ENCODE measurements at places on chromosomes 7 and 10. TPM values are rescaled to one million over a fixed set of nuclear protein-coding genes. Genes with fewer than 3 reads are reported as not detected.

The HOGA1 gene
- total RNA-seq: 3.5 TPM

The CCL26 gene
- not detected for total RNA-seq

GRCh38 chr7:48089046-48090003, at the start of gene UPP1:
Gene UPP1, plus strand, starts transcription at chr7:48089265. Its CDS starts 5,519 bp downstream, at chr7:48094784.
- H3K36me3 ChIP-seq: no peaks in the 10 kb centered on the region
- H3K4me3 ChIP-seq: peak within 1 kb of the TSS; percentile 59
- peaks cover 24% of the 10 kb centered on the region for H3K4me1 ChIP-seq

The IKZF1 gene
- not detected for total RNA-seq

DNA sequence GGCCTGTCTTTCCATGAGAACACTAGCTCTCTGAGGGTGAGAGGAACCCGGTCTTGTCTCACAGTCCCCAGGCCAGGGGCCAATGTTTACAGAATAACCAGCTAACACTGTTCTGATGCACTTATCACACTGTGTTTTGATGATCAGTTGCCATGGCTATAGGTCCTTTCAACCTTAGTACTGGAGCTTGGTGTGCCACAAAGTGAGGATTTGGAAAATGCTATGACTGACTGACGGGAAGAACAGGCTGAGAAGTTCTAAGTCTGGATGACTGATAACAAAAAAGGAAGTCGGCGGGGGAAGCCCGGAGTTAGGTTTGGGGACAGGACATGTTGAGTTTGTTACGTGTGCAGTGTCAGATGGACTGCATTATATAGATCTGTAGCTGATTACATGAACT, 141.8 kb downstream of the CTTNBP2 start:
- H3K4me3 ChIP-seq: no peak overlapping the region
- H3K36me3 ChIP-seq: no peaks in the 10 kb centered on the region
- H3K27me3 ChIP-seq: no peaks in the 10 kb centered on the region
- no peak overlapping the region for H3K27ac ChIP-seq
- DNase-seq: no peak

The RSPH10B2 gene
- total RNA-seq: 0.10 TPM

DNA sequence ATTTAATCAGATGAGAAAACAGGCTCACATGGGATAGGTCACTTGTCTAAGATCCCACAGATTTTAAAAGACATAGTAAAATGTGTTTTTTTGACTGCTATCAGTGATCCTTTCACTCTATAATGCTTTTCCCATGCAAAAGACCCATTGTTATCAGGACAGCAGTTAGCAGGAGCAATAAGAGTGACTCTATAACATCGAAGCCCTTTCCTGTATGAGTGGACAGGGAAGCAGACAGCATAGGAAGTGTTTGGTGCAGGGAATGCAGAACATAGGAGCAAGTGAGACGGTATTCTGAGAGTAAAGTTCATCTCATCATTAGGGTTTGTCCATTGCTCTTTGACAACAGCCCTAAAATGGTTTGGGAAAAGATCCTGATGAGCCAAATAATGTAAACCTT, 68.5 kb downstream of the SLC25A13 start:
- no peaks in the 10 kb centered on the region for H3K4me1 ChIP-seq
- no peaks in the 10 kb centered on the region for H3K27me3 ChIP-seq
- no peaks in the 10 kb centered on the region for H3K36me3 ChIP-seq
- DNase-seq: no peak

DNA sequence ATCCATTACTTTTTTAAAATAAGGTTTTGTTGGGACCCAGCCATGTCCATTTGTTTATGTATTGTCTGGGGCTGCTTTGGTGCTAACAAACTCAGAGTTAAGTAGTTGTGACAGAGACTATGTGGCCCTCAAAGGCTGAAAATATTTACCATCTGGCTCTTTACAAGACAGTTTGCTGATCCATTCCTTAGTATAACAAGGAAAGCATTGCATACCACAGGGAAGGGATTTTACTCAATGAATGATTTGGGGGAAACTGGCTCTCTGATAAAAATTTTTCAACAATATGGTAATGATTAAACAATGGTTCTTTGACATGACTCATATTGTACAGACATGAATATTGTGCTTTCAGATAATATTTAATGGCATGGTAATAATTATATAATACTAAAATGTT, 738.1 kb downstream of the KCNMA1 start:
- no peak overlapping the region for H3K27ac ChIP-seq
- DNase-seq: no peak
- H3K27me3 ChIP-seq: no peaks in the 10 kb centered on the region
- no peaks in the 10 kb centered on the region for H3K36me3 ChIP-seq

- no peak overlapping the region for H3K27ac ChIP-seq
- no peak overlapping the region for H3K4me3 ChIP-seq
- no peaks in the 10 kb centered on the region for H3K4me1 ChIP-seq
- H3K27me3 ChIP-seq: no peaks in the 10 kb centered on the region
Observed at GRCh38 chr7:33073243-33073642, 10.7 kb upstream of the NT5C3A start.

DNA sequence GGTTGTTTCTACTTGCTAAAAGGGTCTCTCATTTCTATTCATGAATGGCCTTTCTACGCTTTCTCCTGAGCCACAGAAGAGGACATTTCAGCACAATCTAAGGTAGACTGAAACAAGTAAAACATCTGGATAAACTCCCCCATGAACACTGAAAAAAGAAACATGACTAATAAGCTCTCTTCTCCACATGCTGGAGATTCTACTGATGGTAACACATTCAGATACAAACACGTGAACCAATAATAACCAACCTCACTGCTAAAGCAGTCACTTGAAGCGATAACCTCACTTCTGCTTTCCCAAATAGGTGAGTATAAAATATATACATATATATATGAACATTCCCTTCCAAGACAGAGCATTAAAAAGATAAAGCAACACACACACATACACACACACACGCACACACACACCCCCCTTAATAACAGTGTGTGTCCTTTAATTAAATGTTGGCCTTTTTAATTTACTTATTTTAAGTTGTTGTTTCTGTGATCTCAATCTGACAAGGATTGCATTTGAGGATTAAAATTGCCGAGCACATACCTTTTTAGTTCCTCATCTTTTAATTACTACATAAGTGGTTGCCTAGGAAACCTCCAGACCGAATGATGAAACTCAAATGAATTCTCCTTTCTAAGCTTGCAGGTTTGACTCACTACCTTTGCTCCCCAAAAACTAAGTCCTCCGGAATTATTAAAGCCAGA, 292.4 kb upstream of the KLF14 start:
- H3K27me3 ChIP-seq: no peaks in the 10 kb centered on the region
- H3K27ac ChIP-seq: no peak overlapping the region

DNA sequence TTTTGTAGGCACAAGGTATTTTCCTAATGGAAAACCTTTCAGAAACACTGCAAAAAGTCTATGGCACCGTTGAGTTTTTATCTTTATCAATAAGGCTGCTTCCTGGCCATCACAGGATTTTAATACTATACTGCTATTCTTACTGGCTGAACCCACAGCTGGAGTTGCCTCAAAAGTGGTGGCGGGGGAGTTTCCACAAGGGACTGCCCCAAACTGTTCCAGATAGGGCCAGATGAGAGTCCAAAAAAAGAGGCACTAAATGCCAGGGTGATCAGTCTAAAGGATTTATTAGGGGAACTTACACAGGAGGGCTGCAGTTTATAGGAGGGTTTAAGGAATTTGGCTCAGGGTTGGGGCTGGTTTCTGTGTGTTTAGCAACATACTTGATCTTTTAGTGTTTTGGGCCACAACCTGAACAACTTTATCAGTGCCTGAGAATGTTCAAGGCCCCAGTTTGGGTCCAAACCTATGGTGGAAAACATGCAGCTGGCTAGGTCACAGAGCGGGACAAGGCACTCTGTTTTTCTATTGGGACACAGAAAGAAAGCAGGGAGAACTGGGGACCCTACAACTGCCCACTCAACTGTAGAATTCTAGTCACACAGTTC, 41.4 kb downstream of the STAM start:
- DNase-seq: no peak
- no peaks in the 10 kb centered on the region for H3K27me3 ChIP-seq
- no peaks in the 10 kb centered on the region for H3K4me1 ChIP-seq
- H3K4me3 ChIP-seq: no peak overlapping the region

The ZNF365 gene
- 1.2 TPM for total RNA-seq

The NPY4R2 gene
- total RNA-seq: not detected

The EIF4EBP2 gene
- 52.8 TPM for total RNA-seq

DNA sequence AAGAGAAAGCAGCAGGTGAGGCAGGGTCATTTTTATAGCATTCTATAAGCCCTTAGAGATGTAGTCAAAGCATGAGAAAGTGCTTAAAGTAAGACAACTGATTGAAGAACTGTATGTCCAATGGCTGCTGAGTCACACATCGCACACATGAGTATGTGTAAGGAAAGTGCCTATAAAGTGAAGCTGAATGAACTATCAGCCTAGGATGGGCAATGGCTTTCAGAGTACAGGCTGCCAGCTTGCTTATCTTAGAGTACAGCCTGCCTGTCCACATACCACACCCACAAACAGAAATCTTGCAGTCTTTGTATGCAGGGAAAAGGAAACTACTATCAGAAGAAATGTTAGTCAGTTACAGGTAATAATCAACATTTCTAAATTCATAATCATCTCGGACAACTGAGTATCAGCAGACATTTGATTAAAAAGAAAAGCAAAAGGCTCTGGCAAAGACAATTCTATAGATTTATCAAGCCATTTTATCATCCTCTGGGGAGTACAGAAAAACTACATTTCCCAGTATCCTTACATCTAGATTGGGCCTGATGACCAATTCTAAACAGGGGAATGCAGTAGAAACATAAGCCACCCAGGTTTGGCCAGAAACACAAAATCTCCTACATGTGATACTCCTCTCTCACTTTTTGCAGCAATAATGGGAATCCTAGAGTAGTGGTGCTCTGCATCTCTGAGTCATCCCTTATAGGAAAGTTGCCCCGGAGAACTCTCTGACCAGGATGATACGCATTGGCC, 16.2 kb upstream of the EPHB6 start:
- H3K36me3 ChIP-seq: no peaks in the 10 kb centered on the region
- H3K27ac ChIP-seq: no peak overlapping the region
- H3K4me1 ChIP-seq: no peaks in the 10 kb centered on the region
- no peaks in the 10 kb centered on the region for H3K27me3 ChIP-seq

The FANK1 gene
- 0.42 TPM for total RNA-seq

- no peaks in the 10 kb centered on the region for H3K27me3 ChIP-seq
- no peaks in the 10 kb centered on the region for H3K36me3 ChIP-seq
- no peaks in the 10 kb centered on the region for H3K4me1 ChIP-seq
- no peak overlapping the region for H3K4me3 ChIP-seq
Observed at GRCh38 chr7:139845443-139845805, 16.4 kb downstream of the TBXAS1 start.

DNA sequence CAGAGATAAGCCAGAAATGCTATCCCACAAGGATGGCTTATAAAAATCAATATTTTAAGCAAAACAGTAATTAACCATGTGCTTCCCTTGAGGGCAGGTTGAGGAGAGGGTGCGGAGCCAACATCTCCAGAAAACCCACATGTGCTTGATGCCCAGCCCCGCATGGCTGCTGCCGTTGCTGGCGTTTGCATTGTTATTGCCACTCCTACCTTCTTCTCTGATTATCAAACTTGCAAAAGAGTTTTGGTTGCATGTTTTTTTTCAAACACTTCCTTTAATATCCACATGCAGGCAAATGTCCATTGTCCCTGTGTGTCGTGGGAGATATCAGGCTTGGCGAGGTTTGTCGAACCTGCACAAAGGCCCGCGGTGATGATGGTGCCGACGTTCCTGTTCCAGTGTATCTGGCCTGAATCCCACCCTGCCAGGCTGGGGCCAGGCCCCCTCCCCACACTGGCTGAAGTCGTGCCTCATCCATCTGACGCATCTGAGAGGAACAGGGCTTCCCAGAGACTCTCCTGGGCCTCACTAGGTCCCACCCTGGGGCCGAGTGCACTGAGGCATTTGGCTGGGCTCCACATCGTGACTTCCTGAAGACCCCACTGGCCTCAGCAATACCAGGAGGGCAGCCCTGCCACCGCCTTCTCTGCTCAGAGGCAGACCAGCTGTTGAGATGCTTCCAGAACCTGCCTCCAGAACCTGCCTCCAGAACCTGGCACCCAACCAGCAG, 40.9 kb downstream of the TCERG1L start:
- no peaks in the 10 kb centered on the region for H3K4me1 ChIP-seq
- no peaks in the 10 kb centered on the region for H3K27me3 ChIP-seq
- no peaks in the 10 kb centered on the region for H3K36me3 ChIP-seq
- no peak overlapping the region for H3K27ac ChIP-seq
- no peak overlapping the region for H3K4me3 ChIP-seq

The SEMA4G gene
- 2.5 TPM for total RNA-seq

The LIPM gene
- total RNA-seq: not detected

- no peaks in the 10 kb centered on the region for H3K27me3 ChIP-seq
- H3K27ac ChIP-seq: no peak overlapping the region
- no peaks in the 10 kb centered on the region for H3K4me1 ChIP-seq
- H3K4me3 ChIP-seq: no peak overlapping the region
- DNase-seq: no peak
- H3K36me3 ChIP-seq: no peaks in the 10 kb centered on the region
Observed at GRCh38 chr10:131200856-131201470, 110.6 kb downstream of the TCERG1L start.

The SPACDR gene
- total RNA-seq: not detected

GRCh38 chr10:21020545-21020944, 123.4 kb upstream of the NEBL start:
- no peaks in the 10 kb centered on the region for H3K4me1 ChIP-seq
- no peaks in the 10 kb centered on the region for H3K27me3 ChIP-seq
- no peak overlapping the region for H3K27ac ChIP-seq

DNA sequence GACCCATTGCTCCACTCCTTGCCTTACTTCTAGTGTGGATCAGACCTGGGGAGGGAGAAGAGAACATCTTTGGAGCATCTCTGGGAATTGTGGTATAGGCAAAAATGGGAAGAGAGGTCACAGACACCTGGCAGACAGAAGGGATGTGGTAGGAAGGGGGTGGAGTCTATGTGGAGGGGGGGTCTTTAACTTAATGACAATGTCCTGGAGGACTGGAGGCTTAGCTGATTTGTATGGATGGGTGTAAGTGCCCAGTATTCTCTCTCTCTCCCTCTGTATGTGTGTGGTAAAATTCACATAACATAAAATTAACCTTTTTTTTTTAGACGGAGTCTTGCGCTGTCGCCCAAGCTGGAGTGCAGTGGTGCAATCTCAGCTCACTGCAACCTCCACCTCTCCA, 3.1 kb upstream of the LDB1 start:
- H3K27ac ChIP-seq: no peak overlapping the region
- H3K36me3 ChIP-seq: no peaks in the 10 kb centered on the region
- DNase-seq: no peak
- H3K4me3 ChIP-seq: no peak overlapping the region
- H3K27me3 ChIP-seq: no peaks in the 10 kb centered on the region

DNA sequence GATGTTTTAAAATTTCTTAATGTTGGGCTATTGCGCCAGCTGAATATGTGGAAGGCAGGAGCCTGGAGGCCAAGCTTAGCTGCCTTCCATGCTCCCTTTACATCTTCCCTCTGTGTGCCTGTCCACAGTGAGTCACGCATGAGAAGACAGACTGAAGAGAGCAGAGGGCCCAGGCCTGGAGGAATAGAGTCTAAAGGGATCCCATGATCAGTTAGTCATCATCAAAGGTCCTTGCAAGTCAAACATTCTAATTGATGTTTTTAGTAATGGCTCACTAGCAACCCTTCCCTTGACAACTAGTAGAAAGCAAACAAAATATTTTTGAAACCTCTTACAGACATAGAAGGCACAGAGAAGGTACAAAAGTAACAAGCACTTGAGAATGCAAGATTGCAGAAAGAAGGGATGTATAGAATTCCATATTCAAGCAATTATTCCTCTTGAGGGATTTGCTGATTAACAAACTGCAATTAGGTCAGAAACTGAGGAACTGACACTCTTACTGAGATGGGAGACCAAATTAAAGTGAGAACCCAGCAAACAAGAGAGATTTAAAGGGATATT, 30.7 kb upstream of the APBB1IP start:
- no peak overlapping the region for H3K27ac ChIP-seq
- H3K4me1 ChIP-seq: no peaks in the 10 kb centered on the region
- H3K27me3 ChIP-seq: no peaks in the 10 kb centered on the region
- no peak for DNase-seq

The FGFBP3 gene
- 0.53 TPM for total RNA-seq
